SK-N-MC (cell line): ENCODE measurements at places on chromosomes 7 and 10.

GRCh38 chr10:58367069-58367468, 18.1 kb upstream of the TFAM start:
- no peak for DNase-seq

DNA sequence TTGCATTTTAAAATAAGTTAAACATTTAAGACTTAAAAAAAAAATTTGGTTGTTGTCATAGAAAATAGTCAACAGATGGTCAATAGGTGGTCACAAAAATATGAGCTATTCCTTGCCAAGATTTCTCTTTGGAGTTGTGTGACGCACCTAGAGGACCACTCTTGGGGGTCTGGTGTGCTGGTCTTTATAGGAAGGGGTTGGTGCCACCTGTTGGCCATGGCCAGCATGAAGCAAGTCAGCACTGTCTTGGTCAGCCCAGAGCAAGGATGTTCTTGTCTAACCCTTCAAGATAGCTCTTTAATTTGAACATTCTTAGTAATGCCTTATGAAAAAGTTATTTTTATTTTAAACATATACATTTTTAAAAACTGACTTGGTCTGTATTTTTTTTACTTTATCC, 267.9 kb upstream of the CNTNAP2 start:
- no peak for DNase-seq

GRCh38 chr7:99380032-99380822, 5.7 kb downstream of the ARPC1B start:
- DNase-seq, result no peak

- no peak for DNase-seq
These were observed 553.3 kb downstream of the TFEC start for GRCh38 chr7:115477193-115477651.

GRCh38 chr10:16724509-16724908, 92.7 kb downstream of the RSU1 start:
- no peak for DNase-seq

DNA sequence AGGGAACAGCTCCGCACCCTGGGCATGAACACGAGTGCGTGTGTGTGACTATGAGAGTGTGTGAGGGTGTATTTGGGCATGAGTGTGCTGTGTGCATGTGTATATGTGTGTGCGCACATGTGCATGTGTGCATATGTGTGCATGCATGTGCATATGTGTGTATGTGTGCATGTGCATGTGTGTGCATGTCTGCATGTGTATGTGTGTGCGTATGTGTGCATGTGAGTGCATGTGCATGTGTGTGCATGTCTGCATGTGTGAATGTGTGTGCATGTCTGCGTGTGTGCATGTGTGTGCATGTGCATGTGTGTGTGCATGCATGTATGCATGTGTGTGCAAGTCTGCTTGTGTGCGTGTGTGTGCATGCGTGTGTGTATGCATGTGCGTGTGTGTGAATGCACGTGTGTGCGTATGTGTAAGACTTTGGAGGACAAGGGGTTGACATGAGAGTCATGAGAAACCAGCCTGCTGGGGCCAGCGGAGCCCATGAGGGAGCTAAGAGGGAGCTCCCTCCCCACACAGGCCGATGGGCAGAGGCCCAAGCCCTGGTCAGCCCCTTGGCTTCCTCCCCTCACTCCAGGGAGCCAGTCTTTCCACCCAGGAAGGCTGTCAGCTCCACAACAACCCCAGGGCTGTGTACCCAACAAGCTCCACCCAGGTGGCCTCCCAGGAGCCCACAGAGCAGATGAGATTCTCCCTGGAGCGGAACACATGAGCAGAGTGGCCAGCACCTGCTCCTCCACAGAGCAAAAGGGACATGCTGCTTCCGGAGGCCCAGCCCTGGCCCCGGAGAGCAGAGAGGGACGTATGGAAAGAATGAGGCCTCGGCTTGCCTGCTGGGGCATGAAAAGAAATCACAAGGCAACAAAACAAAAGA, 142.5 kb upstream of the PPP2R2D start:
- DNase-seq, result no peak
